Astrocyte (in vitro differentiated cells and primary cell): ENCODE measurements at places on chromosomes 2 and 18. TPM values are rescaled to one million over a fixed set of nuclear protein-coding genes. Genes with fewer than 3 reads are reported as not detected.

DNA sequence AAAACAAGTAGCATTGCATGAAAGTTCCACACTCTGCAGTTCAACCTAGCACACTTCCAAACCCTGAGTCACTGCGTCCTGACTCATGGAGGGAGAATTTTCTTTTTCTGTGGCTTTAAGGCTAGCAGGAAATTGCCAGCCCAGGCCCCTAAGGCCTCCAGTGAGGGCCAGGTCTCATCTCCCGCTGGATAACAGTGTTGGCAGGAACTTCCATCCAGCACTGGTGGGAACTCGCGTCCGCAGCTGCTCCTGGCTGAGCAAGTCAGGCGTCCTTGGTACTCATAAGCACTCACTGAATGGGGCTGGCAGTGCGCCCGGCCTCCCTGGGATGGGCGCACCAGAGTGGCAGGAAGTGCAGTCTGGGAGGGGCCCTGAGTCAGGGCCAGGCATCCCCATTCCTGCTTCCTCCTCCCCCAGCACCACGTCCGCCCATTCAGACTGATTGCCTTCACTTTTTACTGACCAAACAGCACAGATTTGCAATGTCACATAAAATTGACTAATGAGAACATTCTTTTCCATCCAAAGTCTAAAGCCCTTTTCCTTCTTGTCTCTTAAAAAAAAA, 14.3 kb downstream of the MALL start:
- peak overlapping the region; percentile 99 for H3K27ac ChIP-seq
- H3K36me3 ChIP-seq = no peaks in the 10 kb centered on the region
- peak; percentile 100 for DNase-seq
- H3K4me3 ChIP-seq = peak overlapping the region; percentile 31

- H3K36me3 ChIP-seq = no peaks in the 10 kb centered on the region
- no peak overlapping the region for H3K27ac ChIP-seq
- H3K4me1 ChIP-seq = no peaks in the 10 kb centered on the region
- H3K4me3 ChIP-seq = no peak overlapping the region
- DNase-seq = peak; percentile 27
Measured at GRCh38 chr2:36729067-36729466, 32.6 kb downstream of the VIT start.

- no peak for DNase-seq
- no peaks in the 10 kb centered on the region for H3K36me3 ChIP-seq
- no peak overlapping the region for H3K27ac ChIP-seq
- peaks cover 42% of the 10 kb centered on the region for H3K4me1 ChIP-seq
- peak overlapping the region; percentile 65 for H3K4me3 ChIP-seq
Measured at GRCh38 chr2:172095905-172096625, 6.6 kb downstream of the DLX2 start.

The MERTK gene
- total RNA-seq = 5.1 and 6.5 TPM in 2 replicates

GRCh38 chr2:65749545-65749944, 317.1 kb upstream of the SPRED2 start:
- H3K4me1 ChIP-seq = peaks cover 10% of the 10 kb centered on the region
- H3K4me3 ChIP-seq = no peak overlapping the region
- peaks cover 2% of the 10 kb centered on the region for H3K27me3 ChIP-seq
- no peaks in the 10 kb centered on the region for H3K36me3 ChIP-seq

The ANKRD30B gene
- total RNA-seq = not detected in 2 replicates
